ENCODE measurements at places on chromosomes 3 and 15.
A peak's percentile ranks its signal among the peaks of the same experiment; 100 is the strongest.

DNA sequence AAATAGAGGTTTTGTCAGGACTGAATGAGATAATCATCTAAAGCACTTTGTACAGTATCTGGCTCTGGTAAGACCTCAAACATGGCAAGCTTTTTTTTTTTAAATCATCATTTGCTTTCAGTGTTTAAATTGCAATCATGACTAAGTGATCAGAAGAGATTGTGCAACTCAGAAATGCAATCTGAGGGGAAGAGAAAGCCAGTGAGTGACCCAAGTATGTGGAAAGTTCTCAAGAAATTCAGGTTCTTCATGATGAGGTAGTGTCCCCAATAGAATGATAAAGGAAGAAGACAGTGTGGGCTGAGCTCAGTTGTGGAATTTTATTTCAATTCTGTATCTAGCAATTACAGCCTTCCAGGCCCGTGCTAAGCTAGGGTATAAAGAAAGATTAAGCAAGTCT, 132.2 kb upstream of the TBC1D5 start:
- DNase-seq = no peak

DNA sequence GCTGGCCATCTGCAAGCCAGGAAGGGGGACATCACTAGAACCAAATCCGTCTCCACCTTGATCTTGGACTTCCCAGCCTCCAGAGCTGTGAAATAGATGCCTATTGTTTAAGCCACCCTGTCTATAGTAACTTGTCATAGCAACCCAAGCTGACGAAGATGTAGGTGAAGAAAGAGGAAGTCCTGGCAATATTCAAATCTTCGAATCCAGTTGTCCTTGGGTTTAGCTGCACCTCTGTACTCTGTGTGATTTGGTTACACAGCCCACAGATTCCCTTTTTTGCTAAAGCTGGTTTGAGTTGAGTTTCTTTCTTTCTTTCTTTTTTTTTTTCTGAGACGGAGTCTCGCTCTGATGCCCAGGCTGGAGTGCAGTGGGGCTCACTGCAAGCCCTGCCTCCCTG, 68.0 kb upstream of the XCR1 start:
- DNase-seq = peak; percentile 83

DNA sequence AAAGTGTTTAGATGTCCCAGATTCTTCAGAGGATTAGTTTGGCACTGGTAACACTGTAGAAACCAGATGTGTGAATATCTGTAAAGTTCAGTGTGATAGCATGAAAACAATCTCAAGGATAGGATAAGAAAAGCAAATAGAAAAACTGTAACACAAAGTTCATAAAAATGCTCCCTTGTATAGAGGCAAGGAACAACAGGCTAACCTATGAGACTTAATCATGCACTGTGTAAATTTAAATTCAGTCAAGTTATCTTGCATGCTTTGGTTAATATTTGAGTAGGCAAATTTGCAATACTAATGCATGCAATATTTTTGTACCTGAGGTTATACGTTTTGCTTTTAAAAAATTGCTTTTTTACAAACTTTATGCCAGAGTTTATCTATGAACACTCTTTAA, 144.4 kb downstream of the USP13 start:
- DNase-seq = no peak

DNA sequence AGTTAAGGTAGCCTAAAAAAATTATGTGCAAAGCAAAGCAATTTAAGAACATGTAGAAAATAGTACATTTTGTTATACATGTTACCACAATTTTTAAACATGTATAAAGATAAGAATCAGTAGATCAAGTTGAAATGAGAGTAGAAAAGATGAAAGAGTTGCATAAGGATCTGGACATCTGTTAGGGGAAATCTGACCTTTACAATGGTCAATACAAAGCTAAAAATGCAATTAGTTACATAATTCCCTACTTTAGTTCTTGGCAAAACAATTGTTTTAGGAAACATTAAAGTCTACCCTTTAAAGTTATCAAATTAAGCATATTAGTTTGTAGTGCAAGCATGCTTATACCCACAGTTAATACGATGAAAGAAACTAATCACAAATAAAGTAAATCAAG, 32.7 kb downstream of the TOP2B start:
- no peak for DNase-seq

DNA sequence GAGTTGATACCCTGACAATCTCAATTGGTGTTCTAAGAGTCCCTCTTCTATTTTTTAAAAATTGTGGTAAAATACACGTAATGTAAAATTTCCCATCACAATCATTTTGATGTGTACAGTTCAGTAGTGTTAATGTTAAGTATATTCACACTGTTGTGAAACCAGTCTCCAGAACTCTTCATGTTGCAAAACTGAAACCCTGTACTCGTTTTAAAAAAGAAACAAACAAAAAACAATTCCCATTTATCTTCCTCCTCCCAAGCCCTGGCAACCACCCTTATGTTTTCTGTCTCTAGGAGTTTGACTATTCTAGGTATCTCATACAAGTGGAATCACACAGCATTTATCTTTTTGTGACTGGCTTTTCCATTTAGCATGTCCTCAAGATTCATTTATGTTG, 28.7 kb upstream of the ALPK3 start:
- no peak for DNase-seq

DNA sequence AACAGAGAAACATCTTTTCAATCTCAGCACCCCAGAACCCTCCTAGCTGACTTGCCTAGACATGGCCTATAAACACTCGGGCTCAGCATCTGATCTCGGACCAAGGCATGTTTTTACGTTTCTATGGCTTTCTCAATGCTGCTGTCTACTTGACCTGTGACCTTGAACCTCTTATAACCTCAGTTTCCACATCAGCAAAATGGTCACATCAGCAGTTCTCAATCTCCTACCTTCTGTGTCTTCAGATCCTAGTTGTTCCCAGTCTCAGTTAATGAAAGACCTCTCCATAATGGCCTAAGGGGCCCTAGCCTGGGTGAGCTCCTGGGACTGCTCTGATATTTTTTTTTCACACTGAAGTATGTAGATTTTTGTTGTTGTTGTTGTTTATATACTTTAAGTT, 39.6 kb downstream of the SSUH2 start:
- DNase-seq = no peak

GRCh38 chr3:166634091-166634746, 745.9 kb downstream of the ZBBX start:
- DNase-seq = no peak

GRCh38 chr3:16461463-16462245, 51.8 kb downstream of the RFTN1 start:
- no peak for DNase-seq

DNA sequence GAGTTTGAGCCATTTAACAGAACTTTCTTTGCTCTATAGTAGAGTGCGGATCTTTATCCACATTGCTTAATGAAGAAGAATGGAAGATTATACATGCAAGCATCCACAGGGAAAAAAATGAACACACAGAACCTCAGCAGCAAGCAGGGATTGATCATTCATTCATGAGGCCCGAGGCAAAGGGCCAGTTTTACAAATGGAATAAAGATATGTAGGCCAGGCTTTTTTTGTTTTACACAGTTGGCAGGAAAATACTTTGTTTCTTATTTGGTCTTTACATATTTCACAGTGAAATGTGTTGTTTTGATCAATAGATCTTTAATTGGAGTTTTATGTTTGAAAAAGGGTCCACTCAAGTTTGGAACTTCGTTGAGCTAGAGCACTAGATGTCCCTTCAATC, 117.5 kb downstream of the LRTM1 start:
- DNase-seq = no peak

DNA sequence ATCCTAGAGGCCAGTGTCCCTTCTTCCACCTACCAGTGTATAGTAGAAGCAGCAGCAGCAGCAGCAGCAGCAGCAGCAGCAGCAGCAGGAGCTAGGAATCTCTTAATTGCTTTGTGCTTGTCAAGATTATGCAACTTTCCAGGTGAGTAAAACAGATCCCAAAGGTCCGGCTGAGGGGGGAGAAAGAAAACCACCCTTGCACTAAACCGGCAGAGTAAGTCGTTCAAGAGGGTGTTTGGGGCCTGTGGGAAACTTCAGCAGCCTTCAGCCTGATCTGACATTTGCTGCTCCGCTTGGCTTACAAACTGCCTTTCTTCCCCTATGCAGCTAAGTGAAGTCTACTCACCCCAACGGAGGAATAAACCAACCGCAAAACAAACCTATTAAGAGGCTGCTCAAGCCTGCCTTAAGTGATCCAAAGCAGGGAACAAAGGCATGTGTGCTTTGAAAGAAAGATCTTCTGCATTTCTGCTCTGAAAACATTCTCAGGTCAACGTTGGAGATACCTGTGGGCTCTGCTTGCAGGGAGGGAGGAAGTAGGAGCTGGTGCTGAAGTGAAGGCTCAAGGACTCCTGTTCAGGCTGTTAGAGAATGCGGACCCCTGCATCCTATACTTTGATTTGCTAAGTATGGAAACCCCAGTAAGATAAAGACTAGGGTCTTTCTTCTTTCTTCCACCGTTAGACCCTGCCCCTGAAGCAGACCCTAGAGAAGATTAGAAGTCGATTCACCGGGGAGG, 35.7 kb upstream of the DLG1 start:
- no peak for DNase-seq

Data from GM12865 (cell line).